ENCODE measurements at places on chromosomes 12 and 14.

GRCh38 chr12:47841910-47842309 lies 22.2 kb upstream of the HDAC7 start:
- DNase-seq: no peak

- DNase-seq: peak; percentile 17
These were observed 83.3 kb downstream of the SSPN start for GRCh38 chr12:26278666-26279065.

DNA sequence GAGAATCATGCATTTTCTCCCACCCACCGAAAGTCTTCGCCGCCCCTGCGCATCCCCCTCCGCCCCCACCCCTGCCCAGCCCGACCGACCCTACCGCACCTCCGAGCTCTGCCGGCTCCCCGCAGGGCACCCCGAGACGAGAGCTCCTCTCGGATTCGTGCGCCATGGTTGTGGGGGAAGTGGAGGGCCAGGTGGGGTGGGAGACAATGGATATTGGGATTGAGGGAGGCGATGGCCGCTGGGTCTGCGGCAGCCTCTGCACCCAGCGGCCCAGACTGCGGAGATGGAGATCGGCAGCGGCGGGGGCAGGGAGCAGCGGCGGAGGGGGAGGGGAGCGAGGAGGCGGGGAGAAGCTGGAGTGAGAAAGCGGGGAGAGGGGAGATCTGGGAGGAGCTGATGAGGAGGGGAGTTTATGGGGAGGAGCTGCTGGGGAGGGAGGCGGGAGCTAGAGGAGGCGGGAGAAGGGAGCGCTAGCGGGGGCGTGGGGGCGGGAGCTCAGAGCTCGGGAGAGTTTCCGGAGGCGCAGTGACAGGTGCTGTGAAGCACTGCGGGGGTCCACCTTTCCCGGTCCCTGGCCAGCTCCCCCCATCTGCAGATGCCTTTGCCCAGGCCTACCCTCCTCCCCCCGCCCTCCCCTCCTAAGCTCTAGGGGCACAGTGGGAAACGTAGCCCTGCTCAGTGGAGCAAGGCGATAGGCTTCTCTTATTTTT lies at the start of gene SALL2:
Gene SALL2, minus strand, starts transcription at position 385 of the 710 bp plus-strand sequence. Its CDS starts 219 bp downstream, at position 166.
- DNase-seq: peak; percentile 100

GRCh38 chr12:7499636-7500035 lies 3.9 kb downstream of the CD163 start:
- DNase-seq: no peak

DNA sequence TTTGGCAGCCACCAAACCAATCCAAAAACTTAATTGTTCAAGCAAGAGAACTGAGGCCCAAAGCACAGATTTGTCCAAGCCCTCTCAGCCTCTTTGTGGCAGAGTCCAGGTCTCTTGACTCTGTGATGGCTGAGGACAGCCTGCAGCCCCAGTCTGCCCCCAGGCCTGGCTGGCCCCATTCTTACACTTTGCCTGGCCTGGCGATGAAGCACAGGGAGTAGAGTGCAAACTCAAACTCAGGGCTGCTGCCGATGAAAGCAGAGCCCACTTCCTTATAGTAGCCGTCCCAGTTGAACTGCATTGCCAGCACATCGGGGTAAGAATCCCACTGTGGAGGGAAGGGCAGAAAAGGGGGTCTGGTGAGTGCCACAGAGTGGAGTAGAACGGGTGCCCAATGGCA lies 5.6 kb upstream of the RPAP3 start:
- no peak for DNase-seq

DNA sequence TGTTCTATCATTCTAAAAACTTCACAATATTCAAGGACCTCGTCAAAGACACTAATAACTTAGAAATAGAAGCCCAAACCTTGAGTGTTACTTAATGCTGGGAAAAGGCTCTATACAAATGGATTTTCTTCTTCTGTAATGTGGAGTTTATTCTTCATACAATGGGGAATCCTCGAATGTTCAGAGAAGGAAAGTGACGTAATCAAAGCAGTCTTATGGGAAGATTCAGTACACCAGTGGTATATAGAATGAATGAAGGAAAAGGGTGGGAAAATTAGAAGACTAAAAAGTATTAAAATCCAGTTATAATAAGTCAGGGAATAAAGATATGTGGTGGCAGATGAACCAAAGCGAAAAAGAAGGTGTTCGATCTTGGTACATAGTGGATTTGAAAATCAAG lies 106.5 kb downstream of the PLCZ1 start:
- DNase-seq: no peak

DNA sequence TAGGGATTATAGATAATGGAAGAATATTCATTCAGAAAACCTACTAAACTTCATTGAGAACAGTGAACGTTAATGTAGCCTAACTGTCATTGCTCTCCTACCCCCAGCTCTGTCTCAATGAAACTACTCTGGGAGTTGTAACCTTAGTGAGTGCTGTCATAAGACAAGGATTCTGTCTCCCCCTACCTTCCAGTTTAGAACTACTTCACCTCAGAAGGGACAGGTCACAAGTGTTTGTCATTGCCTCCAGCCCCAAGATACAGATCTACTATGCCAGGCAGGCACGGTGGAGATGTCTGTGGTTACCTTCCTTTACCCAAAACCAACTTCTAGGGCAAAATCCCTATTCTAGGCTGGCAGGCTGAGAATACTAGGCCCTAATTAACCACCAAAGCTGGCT lies 833.1 kb upstream of the SEL1L start:
- no peak for DNase-seq

GRCh38 chr14:44170101-44170500 lies 337.0 kb downstream of the FSCB start:
- no peak for DNase-seq

DNA sequence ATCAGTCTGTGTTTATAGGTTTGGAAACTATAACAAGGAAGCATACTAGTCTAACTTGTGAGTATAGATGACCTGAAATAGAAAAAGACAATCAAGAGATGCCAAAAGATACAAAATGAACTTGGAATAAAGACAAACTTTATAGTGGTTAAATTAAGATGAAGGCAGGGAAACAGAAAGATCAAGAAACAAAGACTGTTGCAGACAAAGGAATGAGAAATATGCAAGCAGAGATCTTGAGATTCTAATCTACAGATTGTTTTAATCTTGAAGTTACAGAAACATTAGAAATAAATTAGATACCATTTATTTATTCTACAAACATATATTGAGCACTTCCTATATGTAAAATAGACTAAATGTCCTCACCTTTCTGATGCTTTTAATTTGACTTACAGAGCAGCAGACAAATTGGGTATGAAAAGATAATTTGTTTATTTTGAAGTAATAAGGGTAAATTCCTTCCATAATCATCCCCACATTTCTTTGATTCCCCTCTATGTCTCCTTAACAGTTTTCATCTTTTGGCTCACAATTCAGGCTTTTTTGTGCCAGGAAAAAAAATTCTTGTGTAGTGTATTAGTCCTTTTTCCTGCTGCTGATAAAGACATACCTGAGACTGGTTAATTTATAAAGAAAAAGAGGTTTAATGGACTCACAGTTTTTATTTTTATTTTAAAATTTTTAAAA lies 134.4 kb downstream of the KITLG start:
- DNase-seq: no peak

DNA sequence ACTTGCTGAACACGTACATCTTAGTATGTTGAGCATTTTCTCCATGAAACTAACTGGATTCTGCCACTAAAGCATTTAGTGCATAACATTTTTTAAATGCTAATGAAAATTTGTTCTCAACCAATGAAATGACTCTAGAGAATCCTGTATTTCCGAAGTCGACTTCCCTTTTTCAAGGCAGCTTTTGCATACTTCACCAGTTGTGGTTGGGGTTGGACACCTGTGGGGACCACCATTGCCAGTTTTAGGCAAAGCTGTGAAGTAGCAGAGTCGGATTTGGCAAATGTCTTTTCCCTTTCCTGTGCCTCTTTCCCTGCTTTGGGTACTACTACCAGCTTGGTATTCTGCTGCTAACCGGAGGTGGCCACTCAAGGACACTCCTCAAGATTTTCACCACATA lies 349.2 kb downstream of the BCAT1 start:
- no peak for DNase-seq

DNA sequence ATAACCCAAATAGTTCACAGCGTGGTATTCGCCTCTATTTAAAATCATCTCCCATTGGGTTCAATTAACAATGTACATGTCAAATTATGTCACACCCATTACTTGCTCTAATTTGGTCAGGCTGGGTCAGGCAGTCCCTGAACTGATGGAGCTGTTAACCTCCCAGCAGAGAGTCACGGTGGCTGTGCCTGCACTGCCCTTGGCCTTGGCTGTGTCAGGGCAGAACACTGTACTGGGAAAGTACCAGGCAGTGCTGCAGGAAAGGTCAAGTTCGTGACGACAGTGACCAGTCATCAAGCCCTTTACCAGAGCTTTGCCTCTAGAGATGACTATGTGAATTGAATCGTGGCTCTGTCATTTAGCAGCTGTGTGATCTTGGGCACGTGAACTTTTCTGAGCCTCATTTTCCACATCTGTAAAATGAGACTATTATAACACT lies 100.0 kb downstream of the ARF6 start:
- no peak for DNase-seq

DNA sequence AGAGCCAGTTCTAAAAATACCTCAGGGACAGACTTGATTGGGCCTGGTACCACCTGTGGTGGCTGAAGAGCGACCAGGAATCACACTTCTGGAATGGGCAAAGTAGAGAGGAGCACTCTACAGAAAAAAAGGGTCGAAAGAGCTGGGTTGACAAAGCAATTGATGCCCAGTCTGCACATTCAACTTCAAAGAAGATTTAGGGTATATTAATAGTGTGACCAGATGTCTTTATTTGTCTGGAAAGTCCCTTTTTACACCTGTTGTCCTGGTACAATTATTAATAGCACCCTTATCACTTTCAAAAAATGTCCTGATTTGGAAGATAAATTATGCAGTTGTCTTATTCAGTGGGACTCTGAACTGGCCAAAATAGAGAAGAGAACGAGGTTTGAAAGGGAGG lies 137.5 kb downstream of the DYRK2 start:
- no peak for DNase-seq

GRCh38 chr14:92886337-92886736 lies 36.6 kb upstream of the CHGA start:
- no peak for DNase-seq

- DNase-seq: no peak
These were observed 79.0 kb upstream of the KCNA1 start for GRCh38 chr12:4830556-4831210.

DNA sequence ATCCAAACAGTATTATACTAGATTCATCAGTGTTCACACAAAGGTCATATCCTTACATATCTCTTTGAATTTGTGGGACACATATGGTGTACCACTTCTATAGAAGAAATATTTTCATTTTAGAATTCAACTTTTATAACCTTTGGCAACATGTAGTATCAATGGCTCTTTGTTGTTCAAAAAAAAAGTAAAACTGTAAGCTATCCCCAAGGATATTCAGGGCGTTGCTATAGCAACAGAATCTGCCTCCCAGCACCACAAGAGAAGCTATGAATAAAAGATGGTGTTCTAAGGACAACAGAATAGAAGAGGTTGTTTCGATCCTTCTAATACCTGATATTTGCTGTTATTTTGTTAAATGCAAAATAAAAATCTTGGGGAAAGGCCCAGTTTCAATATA lies 139.3 kb downstream of the BRMS1L start:
- no peak for DNase-seq

DNA sequence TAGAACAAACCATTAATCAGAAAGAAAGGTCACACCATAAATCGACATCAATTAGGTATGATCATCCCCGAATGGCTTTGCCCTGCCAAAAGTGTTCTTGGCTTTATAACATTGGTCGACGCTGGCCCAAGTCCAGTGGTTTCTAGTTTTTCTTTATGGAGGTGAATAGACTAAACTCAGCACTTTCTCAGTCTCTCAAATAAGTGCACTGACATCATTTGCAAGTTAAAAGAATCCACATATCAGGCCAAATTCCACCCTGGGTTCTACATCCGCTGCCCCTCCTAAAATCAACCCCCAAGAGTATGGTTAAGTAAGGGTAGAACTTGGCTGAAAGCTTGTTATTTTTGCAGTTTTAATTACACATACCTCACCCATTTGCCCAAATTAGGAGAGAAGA lies 314.3 kb downstream of the C12orf75 start:
- no peak for DNase-seq

- DNase-seq: peak; percentile 65
These were observed 39.6 kb downstream of the CCDC85C start for GRCh38 chr14:99564256-99564925.

DNA sequence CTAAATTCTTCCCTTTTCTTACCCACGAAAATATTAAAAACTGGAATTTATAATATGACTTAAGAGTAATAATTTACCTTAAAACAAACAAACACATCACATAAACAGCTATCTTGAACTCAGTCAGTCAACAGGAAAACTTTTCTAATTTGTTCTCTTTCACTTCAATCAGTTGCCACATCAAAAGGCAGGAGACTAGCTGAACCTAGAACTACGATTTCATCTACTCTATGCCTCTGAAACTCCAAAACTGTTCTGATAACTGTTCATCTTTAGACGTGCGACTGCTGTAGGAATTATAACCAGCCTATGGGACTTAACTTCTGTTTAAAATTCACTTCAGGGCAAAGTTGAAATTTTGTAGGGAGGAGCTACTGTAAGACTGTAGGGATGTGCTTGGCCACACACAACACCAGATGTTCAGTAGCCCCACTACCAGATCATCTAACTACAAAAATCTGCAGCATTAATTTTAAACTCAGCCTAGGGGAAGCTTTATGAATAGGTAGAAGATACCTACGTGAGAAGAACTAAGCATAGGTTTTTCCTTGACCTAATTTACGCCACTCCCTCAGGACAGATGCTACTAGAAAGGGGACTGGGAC lies 7.6 kb upstream of the RAD51AP1 start:
- DNase-seq: no peak

DNA sequence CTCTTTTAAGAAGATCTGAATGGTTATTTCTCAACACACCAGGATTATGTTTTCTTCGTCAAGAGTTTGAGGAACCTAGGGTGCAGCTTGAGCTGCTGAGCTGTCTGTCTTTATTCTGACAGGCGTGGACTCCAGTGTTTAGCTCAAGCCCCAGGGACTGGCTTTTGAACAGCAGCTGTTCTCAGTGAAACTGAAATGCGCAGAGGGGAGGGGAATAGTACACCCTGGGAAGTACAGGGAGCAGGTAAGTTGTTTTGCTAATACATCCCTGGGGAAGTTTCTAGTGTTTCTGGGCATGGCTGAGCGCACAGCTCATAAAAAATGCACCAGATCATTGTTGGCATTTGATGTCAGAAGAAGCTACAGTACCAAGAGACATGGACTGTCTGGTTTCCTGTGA lies 659.8 kb downstream of the DIO2 start:
- DNase-seq: peak; percentile 100

GRCh38 chr14:32757568-32757967 lies 181.1 kb upstream of the NPAS3 start:
- DNase-seq: no peak

Data from NCI-H2171 treated with DMSO at 0.1 percent for 48 hours (cell line).